Activated CD8-positive, alpha-beta T cell treated with anti-CD3 and anti-CD28 coated beads for 36 hours (primary cell): ENCODE measurements at places on chromosomes 2 and 18. TPM values are rescaled to one million over a fixed set of nuclear protein-coding genes. Genes with fewer than 3 reads are reported as not detected.

GRCh38 chr2:197799068-197799467, 5.3 kb upstream of the PLCL1 start:
- no peak for DNase-seq

- no peak for DNase-seq
These were observed 833.1 kb upstream of the CRIM1 start for GRCh38 chr2:35522450-35522849.

DNA sequence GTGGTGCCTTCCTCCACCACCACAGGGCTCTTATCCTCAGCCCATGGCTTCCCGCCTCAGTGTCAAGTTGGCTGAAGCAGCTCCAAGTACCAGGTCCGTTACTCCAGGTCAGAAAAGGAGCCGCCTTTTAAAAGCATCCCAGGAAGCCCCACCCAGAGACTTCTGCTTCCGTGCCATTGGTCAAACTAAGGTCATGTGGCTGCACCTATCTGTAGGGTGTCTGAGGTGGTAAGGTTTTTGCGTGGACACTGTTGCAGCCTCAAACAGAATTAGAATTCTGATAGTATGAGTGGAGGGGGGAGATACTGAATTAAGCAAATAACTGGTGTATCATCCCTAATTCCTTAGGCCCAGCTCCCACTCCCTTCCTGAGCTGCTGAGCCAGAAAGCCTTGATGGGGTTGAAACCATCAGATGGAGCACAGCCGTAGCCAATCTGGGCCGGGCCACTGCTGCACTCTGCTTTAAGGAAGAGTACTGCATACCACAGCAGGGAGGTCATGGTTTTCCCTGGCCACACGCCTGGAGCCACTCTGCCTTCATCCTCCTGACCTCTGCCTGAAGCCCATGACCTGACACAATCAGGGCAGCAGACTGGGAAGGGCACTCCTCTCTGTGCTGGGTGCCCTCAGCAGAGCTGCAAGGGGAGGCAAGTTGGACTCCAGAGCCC, 8.4 kb downstream of the TMEM247 start:
- DNase-seq: no peak

GRCh38 chr2:28687640-28688385, 63.8 kb upstream of the PPP1CB start:
- no peak for DNase-seq

DNA sequence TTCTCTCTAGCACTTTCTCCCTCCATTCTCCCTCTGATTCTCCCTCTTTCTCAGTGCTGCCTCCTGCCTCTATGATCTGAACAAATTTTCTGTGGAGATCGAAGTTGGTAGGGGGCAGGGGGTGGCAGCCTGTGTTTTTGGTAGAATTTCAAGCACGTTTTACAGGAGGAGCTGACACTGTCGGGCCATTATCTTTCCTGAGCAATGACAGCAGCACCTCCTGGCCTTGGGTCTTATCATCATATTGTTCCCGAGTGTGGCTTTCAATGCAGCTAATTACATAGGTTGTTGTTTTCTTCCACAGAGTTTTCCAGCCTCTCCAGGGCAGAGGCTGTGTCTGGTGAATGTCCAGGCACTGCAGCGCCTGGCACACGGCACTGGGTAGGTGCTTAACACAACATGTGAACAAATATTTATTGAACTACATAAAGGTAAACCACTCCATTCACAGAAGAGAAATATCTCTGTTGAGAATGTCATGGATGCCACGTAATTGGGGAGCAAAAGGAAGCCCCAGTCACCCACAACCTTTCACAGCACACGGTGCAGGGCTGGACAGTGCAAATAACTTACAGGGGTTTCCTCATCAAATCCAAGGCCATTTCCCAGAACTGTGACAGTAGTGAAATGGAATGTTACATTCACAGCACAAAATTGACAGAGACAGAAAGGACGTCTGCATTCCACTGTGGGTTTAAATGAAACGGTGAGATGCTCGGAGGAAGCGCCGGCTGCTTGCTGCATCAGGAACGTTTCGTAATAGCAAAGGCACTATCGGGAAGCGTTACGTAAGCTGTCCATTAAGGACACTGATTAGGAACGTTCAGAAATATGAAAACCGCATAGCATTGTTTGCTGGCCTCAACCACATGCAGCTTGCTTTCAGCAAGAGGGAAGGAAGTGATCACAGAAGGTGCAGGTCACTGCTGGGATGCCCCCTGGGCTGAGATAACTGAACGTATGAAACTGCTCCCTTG, 6.5 kb upstream of the KCNG2 start:
- no peak for DNase-seq

- DNase-seq: no peak
These were observed 487.4 kb downstream of the ZEB2 start for GRCh38 chr2:144032566-144032965.

- no peak for DNase-seq
These were observed 210.5 kb downstream of the HDAC4 start for GRCh38 chr2:239190361-239190760.

- DNase-seq: no peak
These were observed 17.1 kb upstream of the TAF1B start for GRCh38 chr2:9826208-9826607.

GRCh38 chr18:55433648-55434047, 154.3 kb downstream of the TCF4 start:
- no peak for DNase-seq

DNA sequence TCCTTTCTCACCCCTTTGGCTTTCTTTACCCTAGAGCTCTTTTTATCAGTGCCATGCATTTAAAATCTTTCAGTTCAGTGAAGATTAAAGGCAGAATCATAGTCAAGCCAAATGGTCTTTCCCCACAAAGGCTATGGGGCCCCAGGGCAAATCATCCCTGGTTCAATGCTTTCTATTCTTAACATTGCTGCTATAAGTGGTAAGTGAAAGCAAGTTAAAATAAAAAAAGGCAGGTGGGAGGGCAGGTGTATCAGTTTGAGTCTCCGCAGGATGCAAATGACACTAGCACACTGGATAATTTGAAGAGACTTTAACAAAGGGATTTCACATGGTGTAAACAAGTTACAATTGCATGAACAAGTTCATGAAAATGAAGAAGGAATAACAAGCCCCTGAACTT, 757.4 kb downstream of the SATB2 start:
- DNase-seq: no peak

Gene TCF23
- total RNA-seq: not detected

Gene TRMT61B
- 19.3 TPM for total RNA-seq

Gene CEP192
- total RNA-seq: 42.9 TPM

Gene SRBD1
- 14.8 TPM for total RNA-seq

Gene CHRNA1
- total RNA-seq: not detected
